Activated CD4-positive, alpha-beta T cell treated with anti-CD3 and anti-CD28 coated beads for 36 hours (primary cell): ENCODE measurements at places on chromosomes 16 and 17. TPM values are rescaled to one million over a fixed set of nuclear protein-coding genes. Genes with fewer than 3 reads are reported as not detected.

DNA sequence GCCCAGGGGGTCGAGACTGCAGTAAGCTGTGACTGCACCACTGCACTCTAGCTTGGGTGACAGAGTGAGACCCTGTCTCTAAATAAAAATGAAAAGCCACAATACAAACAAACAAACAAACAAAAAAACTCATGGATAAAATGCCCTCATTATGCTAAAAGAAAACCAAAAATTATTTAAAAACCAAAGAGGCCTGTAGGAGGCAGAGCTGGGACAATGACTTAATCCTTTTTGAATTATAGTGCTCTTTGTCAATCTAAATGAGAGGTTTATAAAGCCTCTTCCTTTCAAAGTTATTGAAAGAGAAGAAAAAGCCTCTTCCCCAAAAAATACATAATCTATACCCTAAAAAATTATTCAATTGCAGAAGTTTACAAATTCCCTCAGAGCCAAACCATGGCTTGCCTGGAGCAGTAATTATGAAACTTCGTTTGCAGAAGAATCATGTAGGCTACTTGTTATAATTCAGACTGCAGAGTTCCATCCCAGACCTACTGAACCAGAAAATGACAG is 18.5 kb downstream of the CRLF3 start:
- no peak for DNase-seq

DNA sequence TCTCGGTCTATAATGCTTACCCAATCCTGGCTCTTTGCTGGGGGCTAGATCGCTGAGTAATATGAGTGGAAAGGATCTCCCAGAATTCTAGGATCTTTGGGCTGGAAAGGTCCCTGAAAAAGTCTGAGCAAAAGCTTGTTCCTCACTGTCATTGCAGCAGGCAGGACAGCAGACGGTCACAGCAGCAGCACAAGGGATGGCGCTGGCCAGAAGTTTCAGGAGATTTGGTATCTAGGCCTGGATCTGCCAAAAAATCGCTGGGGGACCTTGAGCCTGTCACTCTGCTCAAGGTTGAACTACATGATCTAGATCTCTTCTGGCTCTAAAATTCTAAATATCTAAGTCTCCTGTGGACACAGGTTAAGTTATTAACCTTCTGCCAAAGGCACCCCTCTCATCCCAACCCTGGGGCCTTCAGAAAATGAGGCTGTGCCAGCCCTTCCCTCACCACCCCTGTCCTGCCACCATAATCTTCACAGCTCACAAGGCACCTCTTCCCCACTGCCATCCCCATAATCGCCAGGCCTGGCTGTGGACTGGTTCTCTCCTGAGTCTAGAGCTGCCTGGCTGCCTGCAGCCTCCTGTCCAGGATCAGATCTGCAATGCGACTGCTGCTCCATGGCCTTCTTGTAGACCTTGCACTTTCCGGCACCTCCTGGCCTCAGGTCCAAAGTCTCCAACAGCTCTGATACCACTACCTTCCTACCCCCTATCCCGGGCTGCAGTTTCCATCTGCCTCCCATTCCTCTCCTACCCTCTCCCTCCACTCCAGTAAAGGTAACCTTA is 10.2 kb downstream of the MYO18A start:
- DNase-seq, result no peak

- no peak for DNase-seq
These were observed 7.6 kb downstream of the CCDC102A start for GRCh38 chr16:57528499-57529390.

DNA sequence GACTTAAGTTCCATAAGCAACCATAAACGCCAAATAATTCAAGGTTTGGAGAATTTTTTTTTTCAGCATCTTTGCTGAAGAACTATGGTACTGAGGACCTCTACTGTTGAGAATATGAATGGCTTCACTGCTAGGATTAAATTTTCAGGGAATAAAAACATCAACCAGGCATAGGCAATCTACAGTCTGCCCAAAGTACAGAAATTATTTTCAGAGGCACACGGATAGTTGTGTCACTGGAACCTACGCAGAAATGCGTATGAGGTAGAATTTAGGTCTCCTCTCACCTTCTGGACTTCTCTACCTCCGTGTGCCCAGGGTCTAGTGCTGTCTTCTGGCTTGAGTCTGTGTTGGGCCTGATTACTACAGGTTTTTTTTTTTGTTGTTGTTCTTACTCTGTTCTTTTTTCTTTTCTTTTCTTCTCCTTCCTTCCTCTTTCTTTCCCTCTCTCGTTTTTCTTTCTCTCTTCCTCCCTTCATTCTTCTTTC is 39.7 kb downstream of the NACA2 start:
- DNase-seq, result no peak

DNA sequence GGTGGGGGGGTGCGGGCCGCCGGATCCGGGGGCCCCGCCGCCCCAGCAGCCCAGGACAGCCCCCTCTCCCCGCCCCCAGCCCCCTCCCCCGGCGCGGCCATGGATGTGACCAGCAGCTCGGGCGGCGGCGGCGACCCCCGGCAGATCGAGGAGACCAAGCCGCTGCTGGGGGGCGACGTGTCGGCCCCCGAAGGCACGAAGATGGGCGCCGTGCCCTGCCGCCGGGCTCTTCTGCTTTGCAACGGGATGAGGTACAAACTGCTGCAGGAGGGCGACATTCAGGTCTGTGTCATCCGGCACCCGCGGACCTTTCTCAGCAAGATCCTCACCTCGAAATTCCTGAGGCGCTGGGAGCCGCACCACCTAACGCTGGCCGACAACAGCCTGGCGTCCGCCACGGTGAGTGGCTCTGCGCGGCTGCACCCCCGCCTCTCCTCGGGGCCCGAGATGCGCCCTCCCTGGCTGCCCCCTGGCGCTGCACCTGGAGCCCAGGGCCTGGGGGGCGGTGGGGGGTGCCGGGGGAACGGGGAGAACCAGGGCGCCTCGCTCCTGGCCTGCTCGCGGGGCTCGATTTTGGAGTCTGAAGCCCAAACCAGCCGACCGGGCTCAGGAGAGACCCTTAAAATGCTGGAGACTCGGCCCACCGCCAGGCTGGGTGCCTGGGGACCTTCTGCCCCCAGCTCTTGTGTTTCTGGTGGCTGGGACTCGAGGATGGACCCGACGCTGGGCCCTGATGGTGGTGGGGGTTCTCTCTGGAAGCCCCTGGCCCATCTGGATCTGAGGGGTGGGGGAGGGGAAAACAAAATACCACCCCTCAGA is 744 bp downstream of the CMIP start:
- DNase-seq, result peak; percentile 72

The SDK2 gene
- total RNA-seq, result 0.23 TPM
